ACHN (cell line): ENCODE measurements at places on chromosomes 5 and 9.

- no peak for DNase-seq
These were observed 53.5 kb upstream of the TAF11L2 start for GRCh38 chr5:17444496-17444895.

GRCh38 chr5:160398806-160399205, 1.0 kb downstream of the FAM200C start:
- no peak for DNase-seq

GRCh38 chr5:22887566-22887965, 34.4 kb upstream of the CDH12 start:
- no peak for DNase-seq

GRCh38 chr9:32171339-32171738, 213.1 kb upstream of the ACO1 start:
- no peak for DNase-seq

- DNase-seq, result no peak
These were observed 92.8 kb downstream of the GABRG2 start for GRCh38 chr5:162160401-162160800.

DNA sequence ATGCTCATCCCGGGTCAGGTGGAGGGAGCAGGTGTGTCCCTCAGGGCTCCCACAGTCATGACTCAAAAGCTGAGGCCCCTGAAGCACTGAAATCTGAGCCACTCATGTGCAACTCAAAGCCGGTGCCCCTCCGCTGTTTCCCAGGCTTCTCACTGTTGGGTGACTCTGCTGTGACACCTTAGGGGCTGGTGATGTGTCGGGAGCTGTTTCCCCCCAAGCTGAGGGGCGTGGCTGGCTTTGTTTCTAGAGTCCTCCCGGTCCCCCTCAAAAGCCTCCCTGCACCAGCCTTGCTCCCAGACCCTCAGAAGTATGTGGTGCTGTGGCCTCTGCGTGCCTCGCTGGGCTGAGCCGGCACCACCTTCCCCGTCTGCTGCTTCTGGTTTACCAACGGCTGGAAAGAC, 39.7 kb downstream of the PLPP7 start:
- no peak for DNase-seq

DNA sequence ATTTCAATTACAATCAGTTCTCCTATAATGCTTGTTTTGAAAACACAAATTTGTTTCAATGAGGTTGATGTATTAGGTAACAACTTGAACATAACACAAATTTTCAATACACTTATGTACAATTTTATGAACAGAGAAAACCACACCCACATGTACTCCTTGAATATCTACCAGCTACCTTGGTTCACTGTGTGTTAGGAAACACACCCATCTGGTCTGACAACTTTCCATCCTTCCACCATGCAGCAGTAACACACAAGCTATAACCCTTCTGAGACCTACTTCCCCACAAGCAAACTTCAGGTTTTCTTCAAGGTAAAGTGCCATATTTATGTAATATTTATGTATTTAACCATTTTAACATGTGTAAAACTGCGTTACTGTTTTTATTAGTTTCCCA, 36.4 kb upstream of the UBQLN1 start:
- DNase-seq, result no peak

GRCh38 chr5:5105531-5105930, 34.6 kb upstream of the ADAMTS16 start:
- DNase-seq, result no peak

DNA sequence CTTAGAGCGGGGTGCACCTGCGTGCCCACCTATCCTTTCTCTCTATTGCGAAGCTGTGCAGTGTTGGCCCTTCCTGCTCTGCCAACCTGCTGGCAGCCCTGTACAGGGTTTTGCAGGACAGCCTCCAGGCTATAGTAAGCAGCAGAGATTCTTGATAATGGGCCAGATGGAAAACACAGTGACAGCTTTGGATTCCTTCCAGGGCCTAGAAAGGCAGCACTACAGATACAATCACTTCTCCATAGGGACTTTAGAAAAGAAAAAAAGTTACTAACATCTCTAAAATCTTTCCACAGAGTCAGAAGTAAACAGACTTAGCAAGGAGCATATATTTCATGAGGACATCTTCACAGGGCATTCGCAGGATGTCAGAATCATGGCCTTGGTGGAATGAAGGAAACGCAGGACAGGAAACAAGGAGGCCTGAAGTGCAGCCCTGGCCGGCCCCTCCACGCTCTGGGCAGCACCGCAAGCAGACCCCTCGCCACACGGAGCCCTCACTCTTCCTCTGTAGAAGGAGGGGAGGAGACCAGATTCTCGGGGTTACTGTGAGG, 172.1 kb upstream of the GAS1 start:
- no peak for DNase-seq

GRCh38 chr5:143059355-143059754, 289.2 kb downstream of the ARHGAP26 start:
- DNase-seq, result no peak

DNA sequence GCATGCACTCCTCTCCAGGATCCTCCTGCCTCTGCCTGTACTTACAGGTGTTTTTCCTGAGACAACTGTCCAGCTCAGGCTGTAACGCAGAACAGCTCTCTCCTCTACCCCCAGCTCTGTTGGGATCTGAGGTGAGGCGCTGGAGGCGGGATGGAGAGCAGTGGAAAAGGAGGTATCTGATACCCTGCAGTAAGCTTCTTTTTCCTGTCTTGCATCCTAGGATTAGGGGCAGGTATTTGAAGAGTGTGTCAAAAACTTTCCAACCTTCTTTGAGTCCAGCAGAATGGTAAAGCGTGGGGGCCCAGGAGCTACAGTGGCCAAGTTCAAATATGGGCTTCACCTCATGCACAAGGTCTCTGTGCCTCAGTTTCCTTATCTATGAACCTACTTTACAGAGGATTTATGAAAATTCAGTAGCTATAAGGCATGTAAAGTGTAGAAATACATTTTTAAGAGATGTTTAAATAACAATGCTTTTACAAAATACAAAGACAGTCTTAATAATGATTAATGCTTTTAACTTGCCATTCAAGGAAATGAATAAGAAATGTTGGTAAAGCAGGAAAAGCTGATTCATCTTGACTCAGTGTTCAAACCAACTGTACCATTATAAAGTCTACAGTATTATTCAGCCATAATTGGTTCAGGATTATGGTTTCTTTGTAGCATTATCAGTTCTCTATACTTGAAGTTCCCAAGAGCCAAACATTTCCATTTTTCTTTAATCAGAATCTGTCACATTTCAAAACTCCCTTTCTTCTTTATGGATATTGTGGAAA, 26.1 kb downstream of the MAP1B start:
- peak; percentile 12 for DNase-seq

DNA sequence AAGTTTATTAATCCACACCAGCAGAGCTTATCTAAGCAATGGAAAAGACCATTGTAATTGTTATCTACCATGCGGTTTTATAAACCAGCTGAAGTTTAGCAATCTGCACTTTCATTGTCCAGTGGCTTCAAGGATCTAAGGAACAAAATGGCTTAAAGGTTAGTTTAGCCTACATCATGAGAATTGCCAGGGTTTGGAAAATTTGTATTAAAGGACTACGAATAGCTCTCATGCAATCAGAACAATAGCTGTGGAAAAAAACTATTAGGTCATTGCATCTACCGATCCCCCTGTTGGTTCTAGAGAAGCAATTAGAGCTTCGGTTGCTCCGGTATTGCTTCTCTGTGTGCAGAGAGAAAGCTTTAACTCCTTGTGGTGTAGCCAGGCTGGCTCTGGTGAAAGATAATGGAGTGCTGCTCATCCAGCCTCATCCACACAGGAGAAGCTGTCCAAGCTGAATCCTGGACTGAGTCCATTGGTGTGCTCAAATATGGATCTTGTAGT, 86.3 kb upstream of the SLC12A2 start:
- DNase-seq, result no peak
